ENCODE measurements at places on chromosomes 12 and 14.
A peak's percentile ranks its signal among the peaks of the same experiment; 100 is the strongest.

DNA sequence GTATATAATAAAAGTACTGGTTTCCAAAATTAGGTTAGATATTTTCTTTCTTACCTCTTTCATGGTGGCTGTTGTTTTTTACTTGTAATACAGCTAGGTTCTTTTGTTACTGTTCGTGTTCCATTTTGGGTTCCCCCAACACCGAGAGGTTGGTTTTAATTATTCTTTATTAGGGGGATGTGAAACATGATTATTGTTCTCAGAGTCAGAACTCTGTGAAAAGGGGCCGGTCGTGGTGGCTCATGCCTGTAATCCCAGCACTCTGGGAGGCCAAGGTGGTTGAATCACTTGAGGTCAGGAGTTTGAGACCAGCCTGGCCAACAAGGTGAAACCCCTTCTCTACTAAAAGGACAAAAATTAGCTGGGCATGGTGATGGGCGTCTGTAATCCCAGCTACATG is 108.1 kb downstream of the BICD1 start:
- no peak for DNase-seq

GRCh38 chr12:122499991-122500684 is 594 bp downstream of the ZCCHC8 start:
- DNase-seq: peak; percentile 54

DNA sequence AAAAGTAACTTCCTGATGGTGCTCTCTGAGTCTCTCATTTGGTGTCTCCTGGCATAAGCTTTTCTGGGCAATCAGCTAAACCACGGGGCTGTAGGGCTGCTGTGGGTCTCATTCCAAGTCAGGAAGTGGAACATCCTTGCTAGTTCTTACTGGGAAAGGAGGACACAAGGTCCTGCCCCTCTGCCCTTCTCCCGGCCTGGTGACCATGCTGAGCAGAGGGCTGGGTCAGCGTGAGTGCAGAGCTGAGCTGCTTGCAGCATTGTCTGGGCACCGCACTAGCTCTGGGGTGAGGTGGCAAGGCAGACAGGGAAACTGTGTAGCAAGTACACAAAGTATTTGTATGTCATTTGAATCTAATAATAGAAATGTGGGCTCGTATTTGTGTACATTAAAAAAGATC is 45.0 kb upstream of the ASPG start:
- no peak for DNase-seq

- no peak for DNase-seq
Observed at GRCh38 chr12:66662179-66662578, 16.7 kb downstream of the GRIP1 start.

DNA sequence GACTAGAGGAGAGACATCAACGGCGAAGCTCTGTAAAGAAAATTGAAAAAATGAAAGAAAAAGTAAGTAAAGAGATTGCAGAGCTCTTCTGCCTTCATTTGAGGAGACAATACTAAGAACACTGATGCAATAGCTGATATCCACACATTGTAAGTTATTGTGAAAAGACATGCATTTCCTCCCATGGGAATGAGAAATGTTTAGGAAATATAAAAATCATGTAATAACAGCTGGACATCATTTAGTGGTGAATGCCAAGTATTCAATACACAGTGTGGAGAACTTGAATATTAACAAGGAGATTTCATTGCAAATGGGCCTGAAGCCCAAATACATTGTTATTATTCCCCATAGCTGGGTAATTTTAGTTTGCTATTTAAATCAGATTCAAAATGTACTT is 179.2 kb downstream of the KICS2 start:
- DNase-seq: no peak

DNA sequence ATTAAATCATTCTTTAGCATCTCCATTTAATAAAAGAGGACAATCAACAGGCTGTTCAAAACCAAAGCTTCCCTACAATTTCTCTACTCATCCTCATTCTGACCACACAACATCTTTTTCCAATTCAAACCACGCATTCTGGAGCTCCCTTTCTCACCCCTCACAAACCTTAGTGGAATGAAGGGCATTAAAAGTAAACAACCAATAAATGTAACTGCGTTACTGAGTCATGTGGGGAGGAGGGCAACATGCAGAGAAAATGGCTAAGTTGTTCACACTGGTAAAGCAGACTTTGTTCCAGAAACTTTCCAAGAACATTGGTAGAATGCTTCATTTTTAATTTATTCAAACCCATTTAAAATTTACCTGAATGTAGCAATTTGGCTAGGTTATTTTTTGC is 19.6 kb downstream of the SOX5 start:
- no peak for DNase-seq

DNA sequence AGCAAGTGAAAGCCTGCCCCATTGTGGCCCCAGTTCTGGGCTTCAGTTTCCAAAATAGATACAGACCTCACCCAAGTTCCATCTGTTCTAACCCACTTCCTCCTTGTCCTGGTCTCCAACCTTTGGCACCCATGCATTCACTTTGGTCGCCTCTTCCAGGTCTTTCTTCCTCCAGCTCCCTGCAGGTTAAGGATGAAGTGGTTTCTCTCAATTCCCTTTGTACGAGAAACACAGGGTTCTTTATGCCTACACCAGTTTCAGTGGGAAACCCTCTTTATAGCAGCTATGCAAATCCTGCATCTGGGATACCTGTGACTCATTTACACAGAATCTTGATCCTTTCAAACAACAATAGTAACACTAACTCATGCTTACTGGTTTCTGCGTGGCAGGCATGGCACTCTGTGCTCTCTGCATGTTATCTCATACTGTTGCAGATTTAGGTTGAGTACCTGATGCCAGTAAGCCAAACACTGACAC is 110.6 kb upstream of the AMIGO2 start:
- peak; percentile 76 for DNase-seq

DNA sequence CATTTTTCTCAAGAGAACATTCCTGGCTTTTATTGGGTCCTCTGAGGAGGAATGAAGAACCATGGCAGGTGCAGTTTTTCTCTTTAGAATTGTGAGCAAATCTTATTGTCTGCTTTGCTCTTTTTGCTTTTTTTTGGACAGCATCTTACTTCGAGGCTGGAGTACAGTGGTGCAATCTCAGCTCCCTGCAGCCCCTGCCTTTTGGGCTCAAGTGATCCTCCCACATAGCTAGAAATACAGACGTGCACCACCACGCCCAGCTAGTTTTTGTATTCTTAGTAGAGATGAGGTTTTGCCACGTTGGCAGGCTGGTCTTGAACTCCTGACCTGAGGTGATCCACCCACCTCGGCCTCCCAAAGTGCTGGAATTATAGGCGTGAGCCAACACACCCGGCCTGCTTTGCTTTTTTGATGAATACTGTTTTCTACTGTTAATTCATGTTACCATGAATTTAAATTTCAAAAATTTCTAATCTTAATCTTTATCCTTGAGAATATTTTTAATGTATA is 71.5 kb downstream of the POLR3B start:
- DNase-seq: no peak

Measured in MV-4-11 (cell line).